ENCODE measurements at places on chromosomes 2 and 18.

DNA sequence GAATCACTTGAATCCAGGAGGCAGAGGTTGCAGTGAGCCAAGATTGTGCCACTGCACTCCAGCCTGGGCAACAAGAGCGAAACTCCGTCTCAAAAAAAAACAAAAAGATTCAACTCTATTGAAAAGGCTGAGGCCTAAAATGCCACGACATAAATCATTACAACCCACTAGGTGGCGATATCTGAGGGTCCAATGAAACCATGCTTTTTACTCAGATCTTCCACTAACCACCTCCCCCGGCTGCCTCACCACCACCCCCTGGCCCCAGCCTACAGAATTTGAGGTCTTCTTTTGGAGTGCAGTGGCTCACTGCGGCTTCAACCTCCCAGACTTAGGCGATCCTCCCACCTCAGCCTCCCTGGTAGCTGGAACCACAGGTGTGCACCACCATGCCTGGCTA is 57.5 kb downstream of the AP1S3 start:
- DNase-seq: no peak

DNA sequence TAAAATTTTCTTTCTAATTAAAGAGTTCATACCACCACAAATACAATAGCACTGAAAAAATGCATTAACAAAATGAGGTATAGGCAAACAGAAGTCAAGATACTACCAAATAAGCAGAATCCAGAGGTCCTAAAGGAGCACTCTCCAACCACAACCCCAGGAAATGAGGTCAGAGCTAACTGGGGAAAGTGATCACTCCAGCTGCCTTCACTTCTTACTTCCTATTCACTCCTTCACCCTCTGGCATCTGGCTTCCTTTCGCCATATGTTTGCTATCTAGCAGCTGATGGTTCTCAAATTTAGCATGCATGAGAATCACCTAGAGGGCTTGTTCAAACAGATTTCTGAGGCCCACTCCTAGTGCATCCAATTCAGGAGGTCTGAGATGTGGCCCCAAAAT is 212.6 kb upstream of the ACVR2A start:
- no peak for DNase-seq

- no peak for DNase-seq
Measured at GRCh38 chr2:108640731-108641130, 78.6 kb upstream of the RANBP2 start.

DNA sequence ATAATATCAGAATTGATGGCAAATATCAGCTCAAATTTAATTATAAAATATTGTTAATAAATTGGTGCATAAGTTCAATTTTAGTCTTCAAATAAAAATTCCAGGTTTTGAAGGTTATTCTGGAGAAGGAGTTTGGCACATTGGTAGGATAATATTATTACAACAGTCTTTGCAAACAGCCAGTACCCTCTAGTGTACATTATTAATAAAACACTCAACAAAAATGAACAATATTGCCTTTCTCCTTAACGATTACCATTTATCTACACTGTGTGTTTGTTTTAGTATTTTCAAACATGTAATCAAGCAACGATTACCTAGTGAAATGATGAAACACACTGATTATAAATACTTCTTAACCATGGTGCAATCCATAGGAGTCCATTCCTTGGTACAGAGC is 334.0 kb upstream of the FSIP2 start:
- no peak for DNase-seq

DNA sequence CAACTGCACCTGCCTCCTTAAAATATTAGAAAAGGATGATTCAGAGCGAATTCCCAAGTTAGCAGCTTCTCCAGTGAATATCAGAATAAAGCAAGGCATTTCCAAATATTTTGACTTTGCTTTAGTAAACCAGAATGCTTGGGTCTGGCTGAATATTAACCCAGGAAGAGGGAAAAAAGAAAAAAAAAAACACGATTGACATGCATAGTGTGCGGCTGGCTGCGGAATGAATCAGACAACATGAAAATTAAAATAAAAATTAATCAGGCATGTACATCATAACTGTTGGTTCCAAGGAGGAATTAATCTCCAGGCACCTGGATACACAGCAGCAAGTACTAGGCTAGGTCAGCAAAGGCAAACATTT is 105.8 kb upstream of the NCKAP5 start:
- no peak for DNase-seq

DNA sequence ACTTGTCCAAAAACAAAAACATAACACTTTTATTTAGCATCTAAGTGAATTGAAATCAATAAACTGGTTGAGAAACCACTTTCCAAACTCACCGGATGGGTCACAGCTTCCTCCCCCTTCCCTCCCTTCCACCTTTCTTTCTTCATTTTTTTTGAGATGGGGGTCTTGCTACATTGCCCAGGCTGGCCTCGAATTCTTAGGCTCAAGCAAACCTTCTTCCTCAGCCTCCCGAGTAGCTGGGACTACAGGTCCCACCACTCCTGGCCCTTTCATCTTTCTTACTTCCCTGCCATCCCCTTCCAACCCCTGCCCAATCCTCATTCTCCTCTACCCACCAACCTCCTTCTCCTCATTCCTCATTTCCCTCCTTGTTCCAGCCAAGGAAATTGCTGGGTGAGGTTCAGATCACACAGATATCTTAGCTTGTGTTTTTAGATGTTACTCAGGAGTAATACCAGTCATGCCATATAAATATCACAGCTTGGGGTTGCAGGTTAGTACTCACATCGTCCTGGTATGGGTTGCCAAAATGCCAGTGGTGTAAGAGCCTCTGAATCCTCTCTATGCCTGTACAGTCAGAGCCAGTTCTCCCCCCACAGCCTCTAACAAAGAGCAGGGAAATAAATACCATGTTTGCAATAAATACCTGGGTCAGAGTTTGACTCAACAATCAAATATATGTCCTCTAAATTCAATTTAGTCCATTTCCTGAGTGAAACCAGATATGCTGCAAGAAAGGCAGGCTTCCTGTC is 132.7 kb upstream of the NDUFV2 start:
- no peak for DNase-seq

DNA sequence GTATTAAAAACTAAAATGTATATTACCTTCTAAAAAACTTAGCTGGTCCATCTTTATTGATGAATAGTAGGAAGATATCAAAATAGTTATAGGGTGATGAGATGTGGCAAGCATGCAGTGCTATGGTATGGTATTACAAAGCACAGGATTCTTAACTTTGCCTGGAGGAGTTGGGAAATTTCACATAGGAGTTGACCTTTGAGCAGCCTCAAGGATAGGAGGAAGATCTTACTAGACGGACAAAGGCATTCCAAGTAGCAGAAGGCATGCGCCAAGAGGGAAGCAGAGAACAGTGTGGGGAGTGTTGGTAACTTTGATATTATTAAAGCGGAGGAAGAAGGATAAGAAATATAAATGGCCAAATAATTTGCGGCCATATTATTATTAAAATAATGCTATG is 60.0 kb downstream of the TTC21B start:
- no peak for DNase-seq

- DNase-seq: no peak
Measured at GRCh38 chr18:73839441-73839840, 308.2 kb downstream of the FBXO15 start.

GRCh38 chr18:31746396-31746795 is 14.3 kb downstream of the SLC25A52 start:
- DNase-seq: no peak

DNA sequence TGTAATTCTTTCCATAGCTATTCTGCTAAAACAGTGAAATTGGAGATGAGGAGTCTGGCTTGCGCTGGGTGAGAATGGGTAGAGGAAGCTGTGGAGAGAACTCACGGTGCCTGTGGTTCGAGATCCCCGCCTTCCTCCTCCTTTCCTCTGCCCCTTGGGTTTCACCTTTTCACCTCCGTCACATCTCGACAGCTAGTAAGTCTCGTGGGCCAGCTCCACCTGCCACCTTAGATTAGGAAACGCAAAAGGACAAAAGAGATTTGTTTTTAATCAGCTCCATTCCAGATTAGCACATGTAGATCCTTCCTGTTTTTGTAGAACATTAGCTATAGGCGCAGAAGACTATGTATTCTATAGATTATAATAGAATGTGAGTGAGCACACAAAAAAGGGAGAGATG is 20.6 kb downstream of the TRIB2 start:
- DNase-seq: no peak

GRCh38 chr2:196984903-196985302 is 58.4 kb upstream of the PGAP1 start:
- DNase-seq: no peak
